Left ventricle myocardium superior (tissue), 1 donor: ENCODE measurements at places on chromosomes 3 and 15. TPM values are rescaled to one million over a fixed set of nuclear protein-coding genes. Genes with fewer than 3 reads are reported as not detected.

- no peak for DNase-seq
Measured at GRCh38 chr15:80070840-80071239, 11.4 kb downstream of the ZFAND6 start.

GRCh38 chr3:20406611-20407011 is 220.6 kb upstream of the SGO1 start:
- DNase-seq: no peak

DNA sequence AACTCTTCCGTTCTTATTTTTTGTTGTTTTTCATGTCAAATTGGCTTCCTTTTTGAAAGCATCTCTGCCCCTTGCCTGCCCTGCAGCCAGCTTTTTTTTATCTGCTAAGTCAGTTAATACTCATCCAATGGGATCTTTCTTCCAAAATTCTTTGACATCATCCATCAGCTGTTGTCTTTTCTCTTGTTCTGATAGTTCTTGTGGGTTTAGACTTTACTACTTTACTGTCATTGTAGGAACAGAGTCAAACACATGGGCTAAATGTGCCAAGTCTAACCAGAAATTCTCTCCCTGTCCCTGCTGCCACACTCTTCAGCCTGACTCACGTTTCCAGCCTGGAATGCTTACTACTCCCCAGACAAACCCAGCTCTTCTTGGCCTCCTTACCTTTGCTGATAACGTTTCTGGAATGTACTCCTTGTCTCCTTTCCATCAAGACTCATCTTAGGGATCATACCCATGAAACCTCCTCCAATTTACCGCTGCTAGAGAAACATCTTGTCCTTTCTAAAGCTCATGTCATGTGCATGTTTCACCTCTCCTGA is 10.7 kb upstream of the VPS8 start:
- no peak for DNase-seq

DNA sequence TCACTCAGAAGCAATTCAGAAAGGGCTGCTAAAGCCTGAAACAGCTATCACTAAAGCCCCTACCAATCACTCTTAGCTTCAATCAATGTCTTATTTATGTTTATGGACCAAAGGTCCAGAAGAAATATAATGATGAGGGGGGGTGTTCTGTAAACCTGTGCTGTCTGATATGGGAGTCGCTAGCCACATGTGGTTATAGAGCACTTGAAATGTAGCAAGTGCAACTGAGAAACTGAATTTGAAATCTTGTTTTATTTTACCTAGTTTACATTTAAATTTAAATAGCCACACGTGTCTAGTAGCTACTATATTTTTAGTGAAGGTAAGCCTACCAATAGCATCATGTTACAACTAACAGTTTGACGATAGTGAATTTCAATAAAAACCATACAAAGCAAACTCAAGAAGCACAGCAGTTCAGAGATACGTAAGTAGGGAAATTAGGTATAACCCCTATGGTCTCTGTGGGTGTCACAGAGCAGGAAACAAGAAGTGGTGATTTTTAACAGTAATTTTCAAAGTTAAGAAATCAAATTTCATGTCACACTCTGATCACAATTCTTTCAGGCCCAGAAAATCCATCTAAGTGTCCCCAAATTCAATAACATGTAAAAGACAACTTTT is 3.6 kb downstream of the POU1F1 start:
- no peak for DNase-seq

DNA sequence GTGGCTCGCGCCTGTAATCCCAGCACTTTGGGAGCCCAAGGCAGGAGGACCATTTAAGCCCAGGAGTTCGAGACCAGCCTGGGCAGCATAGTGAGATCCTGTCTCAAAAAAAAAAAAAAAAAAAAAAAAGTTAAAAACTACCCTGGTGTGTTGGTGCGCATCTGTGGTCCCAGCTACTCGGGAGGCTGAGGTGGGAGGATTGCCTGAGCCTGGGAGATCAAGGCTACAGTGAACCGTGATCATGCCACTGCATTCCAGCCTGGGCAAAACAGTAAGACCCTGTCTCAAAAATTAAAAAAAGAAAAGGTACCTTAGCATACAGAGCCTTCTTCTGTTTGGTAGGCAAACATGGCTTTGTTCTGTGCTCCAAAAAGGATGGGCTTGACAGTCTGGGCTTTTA is 57.5 kb downstream of the PTPRG start:
- no peak for DNase-seq

GRCh38 chr3:174620855-174621472 is 238.2 kb upstream of the NAALADL2 start:
- no peak for DNase-seq

GRCh38 chr15:85619992-85620689 is 174.6 kb downstream of the KLHL25 start:
- no peak for DNase-seq

DNA sequence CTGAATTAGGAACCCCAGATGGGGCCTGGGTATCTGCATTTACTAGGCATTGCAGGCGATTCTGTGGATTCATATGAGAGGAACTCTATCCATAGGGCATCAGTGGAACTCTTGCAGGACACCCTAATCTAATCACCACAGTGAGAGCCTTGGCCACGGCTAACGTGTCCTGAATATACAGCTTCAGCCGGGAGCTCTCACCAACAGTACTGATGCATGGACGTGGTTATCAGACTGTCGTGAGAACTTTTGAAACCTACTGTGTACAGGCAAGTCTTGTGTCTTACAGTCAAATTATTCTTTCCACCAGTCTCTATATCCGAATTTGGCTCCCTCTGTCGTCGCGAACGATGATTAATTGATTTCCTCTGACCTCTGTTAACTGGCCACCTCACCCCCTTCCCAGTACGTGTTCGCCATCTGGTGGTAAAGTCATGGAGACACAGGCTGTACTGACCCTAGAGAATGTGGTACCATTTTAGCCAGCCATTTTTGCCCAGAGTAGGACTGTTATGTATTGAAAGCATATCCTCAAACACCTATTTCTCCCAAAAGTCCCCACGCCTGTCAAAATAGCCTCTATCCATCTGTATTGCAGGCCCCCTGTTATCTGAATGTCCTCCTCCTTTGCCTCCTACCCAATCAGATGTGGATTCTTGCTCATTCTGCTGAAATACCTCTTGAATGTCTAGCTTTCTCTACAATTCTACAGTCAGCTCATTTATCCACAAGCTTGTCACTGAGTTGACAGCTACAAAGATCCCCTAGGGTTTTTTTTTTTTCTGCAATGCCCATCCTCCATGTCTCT is 39.7 kb downstream of the GLDN start:
- DNase-seq: peak; percentile 39

GRCh38 chr15:69637818-69638217 is 185.2 kb downstream of the RPLP1 start:
- no peak for DNase-seq

DNA sequence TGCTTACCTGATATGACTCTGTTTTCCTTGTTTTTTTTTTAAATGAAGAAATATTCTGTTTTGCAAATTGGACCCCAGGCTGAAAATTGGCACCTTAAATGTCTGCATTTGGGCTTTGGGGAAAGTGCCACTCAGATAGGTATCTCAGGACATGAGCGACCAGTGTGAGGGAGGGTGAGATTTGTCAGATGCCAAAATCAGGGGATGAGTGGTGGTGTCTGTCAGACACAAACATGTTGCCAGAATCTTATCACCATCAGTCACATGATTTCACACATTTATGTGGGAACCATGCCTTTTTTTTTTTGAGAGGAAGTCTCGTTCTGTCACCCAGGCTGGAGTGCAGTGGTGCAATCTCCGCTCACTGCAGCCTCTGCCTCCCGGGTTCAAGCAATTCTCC is 75.6 kb upstream of the OSBPL11 start:
- no peak for DNase-seq

- DNase-seq: peak; percentile 86
Measured at GRCh38 chr15:31327669-31328427, 1.2 kb downstream of the KLF13 start.

GRCh38 chr15:45137703-45138102 is 7.9 kb downstream of the DUOX1 start:
- DNase-seq: no peak

DNA sequence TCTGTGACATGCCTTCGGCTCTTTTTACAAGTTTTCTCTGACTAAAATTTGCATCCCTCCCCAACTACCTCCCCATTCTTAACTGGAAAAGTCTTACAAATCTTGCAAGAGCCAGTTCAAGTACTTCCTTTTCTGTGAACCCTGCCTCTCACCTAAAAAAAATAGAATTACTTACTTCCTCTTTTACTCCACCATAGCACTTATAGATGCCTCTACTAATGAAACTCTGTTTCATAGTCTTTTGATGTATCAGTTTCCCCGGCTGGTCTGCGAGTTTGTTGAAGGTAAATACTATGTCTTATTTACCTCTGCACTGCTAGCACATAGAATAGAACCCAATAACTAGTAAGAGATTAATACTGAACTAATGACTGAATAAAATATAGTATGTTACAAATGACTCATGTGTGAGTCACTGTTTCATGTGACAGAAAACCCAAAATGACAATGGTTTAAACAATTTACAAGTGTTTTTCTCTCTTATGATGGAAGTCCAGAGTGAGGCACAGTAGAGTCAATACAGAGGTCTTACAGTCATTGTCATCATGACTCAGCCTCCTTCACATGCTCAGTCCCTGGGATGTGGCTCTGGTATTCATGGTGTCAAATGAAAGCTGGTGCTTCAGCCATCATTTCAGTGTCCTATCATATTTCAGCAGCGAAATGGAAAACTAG is 393.5 kb downstream of the RSL24D1 start:
- no peak for DNase-seq

DNA sequence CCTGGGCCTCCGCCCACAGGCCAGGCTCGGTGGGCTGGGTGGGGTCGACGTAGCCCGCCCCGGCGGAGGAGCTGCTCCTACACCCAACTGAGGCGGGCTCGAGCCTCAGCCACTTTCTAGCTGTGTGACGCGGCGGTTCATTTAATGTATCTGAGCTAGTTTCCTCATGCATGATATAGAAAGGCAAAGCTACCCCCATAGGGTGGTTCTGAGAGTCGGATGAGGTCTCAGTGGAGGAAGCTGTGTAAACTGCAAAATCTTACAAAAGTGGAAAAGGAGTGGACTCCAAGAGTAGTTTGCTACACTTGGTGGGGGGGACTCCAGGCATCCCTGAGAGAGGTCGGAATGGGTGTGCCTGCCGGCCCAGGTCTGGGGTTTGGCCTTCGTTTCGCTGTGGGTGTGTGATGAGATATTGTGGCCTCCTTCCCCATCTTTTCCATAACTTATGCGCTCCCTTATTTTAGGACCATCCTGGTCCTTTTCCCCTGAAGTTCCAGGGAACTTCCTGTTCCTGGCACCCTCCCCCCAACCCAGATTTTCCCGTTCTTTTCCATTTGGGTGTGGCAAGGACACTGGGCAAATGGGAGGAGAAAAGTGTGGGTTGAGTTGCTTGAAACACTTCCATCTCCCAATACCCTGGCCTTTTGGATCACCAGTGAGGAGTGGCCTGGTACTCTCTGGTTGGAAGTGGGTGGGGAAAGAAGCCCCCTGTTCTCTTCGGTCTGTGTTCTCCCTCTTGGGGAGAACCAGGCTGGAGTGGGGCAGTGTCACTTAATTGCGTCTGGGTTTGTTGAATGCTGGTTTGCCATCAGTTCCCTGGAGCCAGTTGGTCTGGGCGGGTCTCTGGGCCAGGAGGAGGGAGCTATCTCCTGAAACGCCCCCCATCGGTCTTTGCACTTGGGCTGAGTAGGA is 1.1 kb downstream of the PDIA5 start:
- no peak for DNase-seq

DNA sequence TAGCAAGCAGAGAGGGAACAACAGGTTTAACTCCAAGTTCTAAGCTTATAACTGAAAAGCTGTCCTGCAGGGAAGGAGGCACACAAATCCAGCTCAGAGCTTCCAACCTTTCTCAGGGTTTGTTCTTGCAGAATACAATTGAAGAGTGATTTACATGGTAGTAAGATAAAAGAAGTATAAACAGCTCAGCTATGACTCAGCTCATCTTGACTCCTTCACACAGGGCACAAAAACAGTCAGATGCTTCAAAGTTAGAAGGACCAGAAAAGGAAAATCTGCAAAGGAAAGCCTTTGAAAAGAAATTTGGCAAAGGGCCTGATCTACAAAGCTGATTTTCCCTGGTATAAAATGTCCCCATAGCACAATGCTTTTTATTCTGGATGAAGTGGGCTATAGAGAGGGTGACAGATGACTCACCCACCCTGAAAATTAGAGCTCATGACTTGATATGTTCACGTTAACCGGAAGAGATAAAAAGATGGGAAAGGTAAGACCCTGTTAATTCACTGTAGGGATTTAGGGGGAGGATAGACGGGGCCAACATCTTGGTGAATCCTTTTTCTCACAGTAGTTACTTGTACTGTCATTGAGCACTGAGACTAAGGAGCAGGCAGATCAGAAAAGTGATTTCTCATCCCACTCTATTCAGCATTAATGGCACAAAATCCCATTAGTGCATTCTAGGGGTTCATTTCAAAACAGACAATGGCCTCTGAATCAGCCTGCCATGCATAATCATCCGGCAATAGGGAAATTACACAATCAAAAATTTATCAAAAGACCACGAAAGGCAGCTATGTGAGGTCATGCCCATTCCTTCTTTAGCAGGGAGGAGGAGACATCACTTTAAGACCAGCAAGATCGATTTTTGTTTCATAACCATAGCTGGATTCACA is 143.5 kb downstream of the GAP43 start:
- DNase-seq: no peak

GRCh38 chr3:171039674-171040073 is 13.2 kb upstream of the SLC2A2 start:
- DNase-seq: no peak

DNA sequence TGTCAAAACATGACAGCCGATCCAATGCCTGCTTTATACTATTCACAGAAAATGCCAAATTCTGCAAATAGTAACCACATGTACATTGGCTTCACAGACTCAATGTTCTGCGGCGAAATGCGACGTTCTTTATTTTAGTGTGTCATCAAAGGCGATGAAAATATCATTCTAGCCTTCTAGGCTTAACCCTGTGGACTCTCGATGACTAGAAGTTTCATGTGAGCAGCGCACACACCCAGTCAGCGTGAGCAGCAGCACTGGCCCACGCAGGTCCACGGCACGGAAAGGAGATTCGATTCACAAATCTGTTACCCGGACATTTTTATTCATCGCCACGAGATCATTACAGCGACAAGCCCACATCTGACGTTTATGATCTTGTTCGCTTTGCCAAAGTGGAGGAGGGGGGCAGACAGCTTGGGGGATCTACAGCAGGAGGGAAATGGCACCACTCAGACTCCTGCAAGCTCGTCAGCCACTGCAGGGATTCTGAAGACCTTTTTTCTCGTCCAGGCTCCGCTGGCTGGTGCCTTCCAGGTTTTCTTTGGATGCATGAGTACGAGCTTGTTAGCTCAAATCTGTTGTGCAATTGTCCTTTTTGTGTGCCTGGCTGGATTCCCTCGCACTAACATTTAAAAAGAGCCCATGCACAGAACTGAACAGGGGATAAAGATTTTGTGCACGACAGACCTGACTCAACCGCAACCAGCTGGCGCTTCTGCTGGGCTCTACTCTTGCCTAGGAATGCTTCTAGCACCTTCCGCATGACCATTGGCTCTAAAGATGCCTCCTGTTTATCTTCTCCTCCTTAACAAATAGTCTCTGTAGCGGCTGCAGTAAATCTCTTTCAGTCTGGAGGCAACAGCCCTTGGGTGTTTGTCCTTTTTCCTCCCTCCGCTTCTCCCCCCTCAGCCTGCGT is 938.4 kb downstream of the MCTP2 start:
- no peak for DNase-seq

SNX22 gene
- 5.6 TPM for total RNA-seq

FOXL2NB gene
- total RNA-seq: not detected

ROBO2 gene
- total RNA-seq: 0.17 TPM

SERPINI1 gene
- total RNA-seq: 5.1 TPM

NCBP2 gene
- 31.0 TPM for total RNA-seq

LRRK1 gene
- total RNA-seq: 2.3 TPM

GUCA1C gene
- 1.8 TPM for total RNA-seq

TMCO5A gene
- total RNA-seq: not detected

ARNT2 gene
- total RNA-seq: 4.1 TPM
